GM12891 (cell line): ENCODE measurements at places on chromosomes 7 and 10.

- no peak for DNase-seq
Observed at GRCh38 chr7:17682586-17682985, 257.7 kb downstream of the SNX13 start.

- no peak for DNase-seq
Observed at GRCh38 chr7:68694656-68695055, 903.6 kb upstream of the AUTS2 start.

DNA sequence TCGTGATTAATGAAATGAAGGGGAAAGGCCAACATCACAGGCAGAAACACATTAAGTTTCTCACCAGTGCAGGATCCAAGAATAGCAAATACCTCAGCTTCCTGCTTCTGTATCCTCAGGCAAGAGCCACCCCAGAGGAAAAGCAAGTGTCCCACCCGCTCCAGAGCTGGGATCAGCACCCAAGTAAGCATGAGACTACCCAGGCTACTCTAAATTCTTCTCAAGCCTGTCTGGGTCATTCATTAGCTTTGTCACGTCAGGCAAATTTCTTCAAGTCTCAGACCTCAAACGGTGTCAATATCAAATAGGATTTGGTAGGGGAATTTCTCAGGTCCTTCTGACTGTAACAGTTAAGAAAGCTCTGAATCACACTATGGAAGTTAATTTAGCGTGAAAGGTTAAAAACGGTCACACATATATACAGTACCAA, 59.0 kb downstream of the GNA12 start:
- DNase-seq, result no peak

DNA sequence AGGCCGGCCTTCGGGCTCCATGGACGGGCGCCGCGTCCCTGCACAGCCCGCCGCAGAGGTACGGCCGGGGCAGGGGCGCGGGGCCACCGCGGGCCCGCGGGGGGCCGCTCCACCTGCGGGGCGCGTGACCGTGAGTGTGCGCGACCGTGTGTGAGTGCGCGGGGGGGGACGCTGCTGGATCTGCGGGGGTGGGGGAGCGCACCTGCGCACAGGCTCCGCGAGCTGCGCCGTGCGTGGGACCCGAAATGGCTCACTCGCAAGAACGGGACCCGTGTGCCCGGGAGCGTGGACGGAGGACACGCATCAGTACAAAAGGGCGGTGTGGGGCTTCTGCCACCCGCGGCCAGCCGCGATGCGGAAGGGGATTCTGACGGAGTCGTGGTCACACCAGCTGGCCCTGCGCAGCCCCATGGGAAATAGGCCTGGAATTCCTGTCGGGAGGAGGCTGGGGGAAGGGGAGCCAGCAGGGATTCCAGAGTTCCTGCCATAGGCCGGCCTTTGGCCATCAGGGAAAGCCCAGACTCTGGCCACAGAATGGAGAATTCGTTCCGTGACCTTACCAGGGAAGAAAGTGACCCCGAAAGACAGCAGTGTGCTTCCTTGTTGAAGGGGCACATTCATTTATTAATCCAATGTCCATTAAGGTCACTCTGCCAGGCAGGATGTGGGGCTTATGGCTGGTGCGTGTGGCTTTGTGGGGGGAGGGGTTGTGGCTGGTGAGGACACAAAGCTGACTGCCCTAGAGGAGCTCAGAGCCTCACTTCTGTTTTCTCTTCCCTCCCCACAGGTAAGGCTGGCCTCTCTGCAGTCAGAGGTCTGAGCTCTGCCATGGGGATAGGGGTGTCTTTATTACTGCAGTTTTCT, 494 bp downstream of the REPIN1 start:
- peak; percentile 62 for DNase-seq

GRCh38 chr10:96612055-96612830, 25.4 kb upstream of the TM9SF3 start:
- DNase-seq, result no peak

DNA sequence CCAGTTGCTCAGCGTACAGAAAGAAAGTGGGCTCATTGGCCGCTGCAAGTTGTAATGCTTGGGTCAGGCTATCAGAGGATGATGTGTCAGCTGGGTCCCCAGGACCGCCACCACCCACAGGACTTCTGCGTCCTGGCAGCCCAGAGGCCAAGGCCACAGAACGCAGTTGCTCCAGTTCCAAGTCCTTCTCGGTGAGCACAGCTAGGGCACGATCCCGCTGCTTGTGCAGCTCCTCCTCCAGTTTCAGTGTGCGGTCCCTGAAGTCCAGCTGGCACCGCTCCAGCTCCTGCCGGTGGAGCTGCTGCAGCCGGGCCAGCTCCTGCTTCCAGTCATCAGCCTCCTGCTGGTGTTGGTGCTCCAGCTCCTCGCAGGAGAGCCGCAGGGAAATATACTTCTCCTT, 3.0 kb downstream of the GCC1 start:
- no peak for DNase-seq

GRCh38 chr7:94129443-94130140, 125.4 kb upstream of the BET1 start:
- no peak for DNase-seq

DNA sequence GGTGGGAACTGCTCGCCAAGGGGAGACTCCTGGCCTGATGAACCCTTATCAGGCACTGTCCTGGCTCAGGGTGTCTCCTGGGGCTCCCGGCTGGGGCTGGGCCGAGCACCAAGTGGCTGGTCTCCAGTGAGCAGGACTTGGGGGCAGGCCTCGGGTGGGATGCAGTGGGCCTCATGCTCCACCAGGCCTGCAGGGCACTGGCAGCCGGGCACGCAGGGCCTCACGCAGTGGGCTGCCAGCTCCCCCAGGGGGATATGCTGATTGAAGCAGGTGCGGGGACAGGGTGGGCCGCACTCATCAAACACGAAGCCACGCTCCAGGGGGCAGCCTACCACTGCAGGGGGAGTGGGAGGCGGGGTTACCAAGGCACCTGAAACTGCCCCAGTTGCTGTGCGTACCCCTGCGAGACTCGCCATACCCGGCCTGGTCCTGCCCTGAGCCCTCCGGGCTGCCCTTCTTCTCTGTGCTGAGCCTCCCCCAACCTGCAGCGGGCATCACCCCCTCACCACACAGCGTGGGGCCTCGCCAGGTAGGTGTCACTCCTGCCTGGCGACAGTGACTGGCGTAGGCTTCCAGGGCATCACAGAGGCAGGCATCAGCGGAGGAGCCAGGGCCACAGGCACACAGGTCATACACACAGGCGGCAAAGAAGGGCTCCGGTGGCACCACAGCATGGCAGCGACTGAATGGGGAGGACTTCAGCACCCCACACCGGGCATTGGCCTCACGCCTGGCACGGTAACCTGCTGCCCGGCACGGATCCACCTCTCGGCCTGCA, 14.5 kb downstream of the ATP6V1F start:
- DNase-seq, result no peak

GRCh38 chr10:132319853-132320653, 11.9 kb upstream of the LRRC27 start:
- peak; percentile 65 for DNase-seq

DNA sequence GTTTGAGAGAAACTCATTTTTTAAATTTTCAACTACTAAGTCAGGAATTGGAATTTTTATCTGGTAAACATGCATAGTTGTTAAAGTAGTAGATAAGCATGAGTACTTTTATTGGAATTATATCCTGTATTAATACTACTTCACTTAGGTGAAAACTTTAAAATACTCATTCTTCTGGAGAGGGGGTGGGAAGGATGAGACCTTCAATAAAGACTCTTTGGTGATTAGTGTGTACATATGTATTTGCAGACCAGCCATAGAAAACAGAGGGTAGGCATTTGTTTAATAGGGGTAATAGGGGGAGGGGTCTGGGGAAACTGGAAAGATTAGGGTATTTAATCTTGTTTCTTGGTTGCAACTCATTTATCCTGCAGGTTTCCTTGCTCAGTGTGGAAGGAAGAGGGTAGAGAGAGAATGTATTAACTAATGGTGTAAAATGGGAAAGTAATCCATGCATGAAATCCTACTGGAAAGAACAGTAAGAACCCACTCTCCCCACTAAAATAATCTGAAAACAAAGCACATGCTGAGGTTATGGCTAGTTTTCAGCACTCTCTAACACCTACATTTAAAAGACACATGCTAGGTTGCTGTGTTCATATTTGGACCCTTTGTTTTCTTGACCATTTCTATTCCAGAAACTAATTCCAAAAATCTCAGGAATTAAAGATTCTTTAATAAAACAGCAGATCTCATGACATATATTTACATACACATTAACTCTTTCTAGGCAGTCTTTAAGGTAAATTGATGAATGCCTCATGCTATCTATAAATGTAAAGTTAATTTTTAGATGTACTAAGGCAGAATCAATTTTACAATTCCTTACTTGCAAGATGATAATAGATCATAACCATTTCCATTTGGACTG, 6.2 kb upstream of the IGF2BP3 start:
- no peak for DNase-seq

- DNase-seq, result no peak
Observed at GRCh38 chr10:81472927-81473470, 402.0 kb upstream of the NRG3 start.

- DNase-seq, result no peak
Observed at GRCh38 chr7:102089175-102090098, 197.2 kb upstream of the SH2B2 start.

GRCh38 chr7:114086914-114087652, 168.3 kb upstream of the PPP1R3A start:
- no peak for DNase-seq

DNA sequence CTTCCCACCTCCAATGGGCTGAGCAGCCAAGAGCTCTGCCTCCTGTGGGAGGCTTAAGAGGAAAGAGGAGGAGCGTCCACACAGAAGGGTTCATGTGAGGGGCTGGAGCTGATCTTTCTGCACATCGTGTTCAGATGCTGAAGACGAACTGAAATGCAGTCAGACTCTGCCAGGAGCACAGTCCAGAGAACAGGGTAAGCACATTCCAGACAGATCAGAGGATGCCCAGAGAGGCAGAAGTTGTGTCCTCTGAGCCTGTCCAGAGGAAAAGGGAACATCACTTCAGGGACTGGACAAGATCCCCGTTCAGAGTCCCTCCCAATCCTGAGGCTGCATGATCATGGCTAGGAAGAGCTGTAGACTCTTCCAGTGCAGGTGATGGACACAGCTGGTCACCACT, 72.9 kb downstream of the ITIH5 start:
- DNase-seq, result no peak

GRCh38 chr10:116143673-116144222, 129.3 kb downstream of the GFRA1 start:
- no peak for DNase-seq

DNA sequence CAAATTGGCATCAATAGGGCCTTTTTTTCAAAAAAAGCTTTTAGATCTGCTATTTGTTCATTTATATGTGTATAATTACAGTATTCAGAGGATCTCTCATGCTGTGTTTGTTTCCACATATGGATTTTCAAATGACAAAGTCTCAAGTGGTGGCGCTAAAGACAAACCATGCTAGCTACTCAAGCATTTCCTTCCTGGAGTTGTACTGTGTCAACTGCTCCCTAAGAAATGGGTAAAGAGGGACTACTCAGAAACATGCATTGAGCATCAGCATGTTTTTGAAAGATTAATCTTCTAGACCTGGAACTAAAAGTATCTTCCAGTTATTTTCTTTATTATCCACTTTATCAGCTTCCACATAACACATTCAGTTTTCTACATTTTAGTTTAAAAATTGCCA, 12.7 kb downstream of the CNTNAP2 start:
- DNase-seq, result no peak

DNA sequence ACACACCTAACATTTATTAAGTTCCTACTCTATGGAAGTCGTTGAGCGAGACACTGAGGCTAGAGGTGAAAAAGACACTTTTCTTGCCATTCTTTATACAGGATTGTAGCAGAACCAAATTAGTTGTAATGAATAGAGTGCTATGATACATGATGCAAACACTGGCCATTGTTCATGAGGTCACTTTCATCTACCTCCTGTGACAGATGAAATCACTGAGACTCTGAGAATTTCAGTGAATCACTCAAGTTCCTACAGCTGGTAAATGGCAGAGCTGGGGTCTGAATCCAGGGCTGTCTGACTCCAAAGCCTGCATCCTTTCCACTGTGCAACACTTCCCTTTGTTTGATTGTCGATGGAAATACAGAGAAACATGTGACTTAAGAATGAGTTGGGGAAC, 657.6 kb downstream of the LRMDA start:
- no peak for DNase-seq

GRCh38 chr10:86443936-86444335, 77.3 kb upstream of the GRID1 start:
- no peak for DNase-seq

DNA sequence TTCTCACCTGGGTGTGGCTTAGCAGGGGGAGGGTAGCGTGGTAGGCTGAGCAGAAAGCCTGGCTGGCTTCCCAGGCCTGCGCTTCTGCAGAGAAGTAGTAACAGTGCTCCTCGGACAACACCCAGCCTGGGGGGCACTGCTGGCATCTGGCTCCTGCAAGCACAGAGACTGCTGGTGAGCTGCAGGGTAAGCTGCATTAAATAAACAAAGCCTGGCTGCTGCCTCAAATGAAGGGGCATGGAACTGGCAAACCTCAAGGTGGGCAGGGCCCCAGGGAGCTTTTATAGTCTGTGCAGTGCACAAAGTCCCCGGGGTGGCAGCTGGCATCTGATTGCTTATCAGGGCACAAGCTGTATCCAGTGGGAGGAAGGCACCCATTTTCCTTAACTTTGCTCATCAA, 3.9 kb downstream of the KLRG2 start:
- DNase-seq, result no peak

- DNase-seq, result peak; percentile 18
Observed at GRCh38 chr10:25113191-25114035, 61.4 kb upstream of the GPR158 start.

- no peak for DNase-seq
Observed at GRCh38 chr10:93059975-93060886, at the start of gene CYP26C1. Gene CYP26C1, plus strand, starts transcription at chr10:93060798. Its CDS starts 466 bp downstream, at chr10:93061264.

DNA sequence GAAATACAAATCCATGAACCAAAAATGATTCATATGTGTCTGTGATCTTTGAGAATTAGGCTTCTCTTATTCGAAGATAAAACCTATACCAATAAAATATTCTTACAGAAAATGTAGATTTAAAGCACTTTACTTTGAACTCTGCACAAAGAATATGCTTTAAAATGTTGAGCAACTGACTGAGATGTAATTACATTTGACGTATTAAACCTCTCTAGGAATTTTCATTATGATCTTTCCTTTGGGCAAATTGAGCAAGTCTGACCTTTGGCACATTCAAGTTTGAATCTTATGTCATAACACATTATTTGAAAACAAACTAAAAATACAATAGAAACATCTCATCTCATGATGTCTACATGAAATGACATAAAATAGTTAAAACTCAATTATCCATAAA, 69.2 kb upstream of the AHR start:
- DNase-seq, result no peak

- no peak for DNase-seq
Observed at GRCh38 chr7:151003572-151003971, 12.8 kb downstream of the NOS3 start.

DNA sequence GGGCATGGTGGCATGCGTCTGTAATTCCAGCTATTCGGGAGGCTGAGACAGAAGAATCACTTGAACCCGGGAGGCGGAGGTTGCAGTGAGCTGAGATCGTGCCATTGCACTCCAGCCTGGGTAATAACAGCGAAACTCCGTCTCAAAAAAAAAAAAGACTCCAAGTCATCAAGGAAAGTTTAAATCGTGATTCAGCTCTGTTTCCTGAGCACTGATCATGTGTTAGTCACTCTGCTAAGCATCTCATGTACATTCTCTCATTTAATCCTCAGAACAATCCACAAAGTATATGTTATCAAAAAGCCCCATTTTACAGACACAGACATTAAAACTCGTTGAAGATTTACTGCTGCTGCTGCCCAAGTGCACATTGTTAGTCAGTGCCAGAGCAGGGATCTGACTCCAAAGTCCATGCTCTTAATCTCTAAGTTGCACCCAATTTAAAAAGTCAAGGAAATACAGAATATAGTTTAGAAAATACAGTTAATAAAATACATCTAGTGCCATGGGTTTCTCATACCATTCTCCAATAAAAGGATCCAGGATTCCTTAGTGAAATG, 6.2 kb downstream of the PIK3AP1 start:
- no peak for DNase-seq
